ENCODE measurements at places on chromosomes 3 and 15. TPM values are rescaled to one million over a fixed set of nuclear protein-coding genes. Genes with fewer than 3 reads are reported as not detected.

The SAMMSON gene
- 4.2 TPM for total RNA-seq

The GABRR3 gene
- not detected for total RNA-seq

The PLSCR2 gene
- total RNA-seq: not detected

The KBTBD12 gene
- 5.0 TPM for total RNA-seq

The ACAN gene
- 0.06 TPM for total RNA-seq
